ENCODE measurements at places on chromosomes 2 and 18.

DNA sequence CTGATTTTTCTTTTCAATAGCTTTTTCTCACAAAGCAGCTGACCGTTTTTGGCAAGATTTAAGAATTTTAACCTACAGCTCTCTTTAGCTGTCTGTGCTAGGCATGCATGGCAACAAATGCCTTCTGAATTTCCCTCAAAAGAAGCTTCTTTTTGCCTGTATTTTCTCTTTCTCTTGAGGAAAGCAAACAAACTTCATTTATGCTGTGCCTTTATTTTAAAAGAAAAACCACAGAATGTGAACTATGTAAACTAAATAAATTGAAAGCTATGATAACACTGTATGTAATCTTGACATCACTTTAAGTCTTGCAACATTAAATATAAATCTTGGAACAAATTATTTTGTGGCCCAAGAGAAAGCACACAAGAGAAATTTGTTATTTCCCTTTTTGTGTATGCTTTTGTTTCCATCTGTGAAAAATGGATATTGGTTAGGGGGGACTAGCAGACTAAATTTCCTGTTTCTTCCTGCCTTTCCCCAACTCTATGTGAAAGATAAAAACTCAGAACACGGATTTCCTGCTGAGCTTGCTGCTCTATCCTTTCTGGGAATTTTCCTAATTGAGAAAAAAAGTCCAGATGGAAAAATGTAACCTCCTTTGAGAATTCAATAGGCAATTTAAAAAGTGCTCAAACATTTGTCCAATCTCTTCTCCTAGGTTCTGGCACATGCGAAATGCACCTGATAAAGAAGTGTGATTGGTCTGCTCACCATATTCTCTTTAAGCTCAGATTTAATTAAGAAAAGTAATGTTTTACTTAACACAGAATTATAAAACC, 20.9 kb upstream of the TFPI start:
- no peak for DNase-seq

DNA sequence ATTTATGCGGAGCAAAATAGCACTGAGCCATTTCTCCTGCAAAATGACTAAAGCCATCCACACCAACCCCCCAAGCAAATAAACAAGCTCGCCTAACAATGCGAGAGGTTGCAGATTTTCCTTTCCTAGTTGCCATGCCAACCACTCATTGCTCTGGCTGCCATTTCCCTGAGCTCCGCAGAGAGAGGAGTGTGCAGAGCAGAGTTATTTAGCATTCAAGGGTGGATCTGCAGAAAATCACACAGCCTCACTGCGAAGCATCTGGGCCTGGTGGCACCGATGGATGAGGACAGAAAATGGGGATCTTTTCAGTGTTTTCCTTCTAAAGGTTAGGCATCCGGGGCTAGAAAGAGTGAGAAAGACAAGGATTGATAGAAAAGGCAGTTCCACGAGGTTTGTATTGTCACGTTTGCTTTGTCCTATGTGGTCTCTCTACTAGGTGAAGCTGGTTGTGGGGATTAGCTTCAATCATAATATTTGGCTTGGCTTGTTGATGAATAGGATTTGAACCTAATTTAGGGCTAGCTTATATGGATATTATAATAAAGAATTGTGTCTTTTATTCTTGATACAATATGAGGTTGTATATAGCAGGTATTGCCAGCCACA, 110.2 kb upstream of the UNC80 start:
- DNase-seq = no peak

- DNase-seq = no peak
These were observed 62.0 kb downstream of the IKZF2 start for GRCh38 chr2:213089438-213089837.

DNA sequence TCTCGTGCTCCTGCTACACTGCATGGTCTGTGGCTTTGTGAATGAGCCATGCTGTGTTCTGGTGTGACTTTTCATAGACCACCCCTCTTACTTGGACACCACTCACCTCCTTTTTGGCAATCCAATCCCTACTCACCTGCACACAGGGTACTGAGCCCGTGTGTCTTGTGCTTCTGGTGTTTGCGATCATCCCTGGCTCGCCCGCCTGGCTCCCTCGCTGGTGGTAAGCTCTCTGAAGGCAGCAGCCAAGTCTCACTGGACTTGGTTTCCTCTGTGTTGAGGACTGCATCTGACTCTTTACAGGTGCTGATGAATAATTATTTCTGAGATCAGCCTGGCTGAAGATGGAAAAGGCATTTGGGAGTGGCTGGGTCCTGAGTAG, 276.8 kb downstream of the TSN start:
- no peak for DNase-seq

GRCh38 chr18:43267818-43268217, 9.5 kb downstream of the SYT4 start:
- no peak for DNase-seq

DNA sequence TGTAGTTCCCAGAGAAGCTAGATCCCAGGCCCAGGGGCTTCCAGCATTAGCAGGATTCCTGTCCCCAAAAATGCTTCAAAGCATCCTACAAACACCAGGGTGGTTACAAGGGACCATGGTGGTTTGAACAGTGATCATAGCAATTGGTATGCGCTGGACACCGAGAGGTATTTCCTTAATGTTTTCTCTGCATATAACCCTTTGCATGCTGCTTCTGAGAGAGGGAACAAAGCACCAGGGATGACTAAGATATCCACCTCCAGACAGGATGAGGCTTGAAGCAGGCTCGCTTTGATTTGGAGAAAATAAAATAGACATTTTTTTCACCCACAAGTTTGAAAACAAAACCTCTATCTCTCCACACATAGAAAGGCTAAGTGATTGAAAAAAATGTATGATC, 50.5 kb upstream of the TSPYL6 start:
- DNase-seq = no peak

DNA sequence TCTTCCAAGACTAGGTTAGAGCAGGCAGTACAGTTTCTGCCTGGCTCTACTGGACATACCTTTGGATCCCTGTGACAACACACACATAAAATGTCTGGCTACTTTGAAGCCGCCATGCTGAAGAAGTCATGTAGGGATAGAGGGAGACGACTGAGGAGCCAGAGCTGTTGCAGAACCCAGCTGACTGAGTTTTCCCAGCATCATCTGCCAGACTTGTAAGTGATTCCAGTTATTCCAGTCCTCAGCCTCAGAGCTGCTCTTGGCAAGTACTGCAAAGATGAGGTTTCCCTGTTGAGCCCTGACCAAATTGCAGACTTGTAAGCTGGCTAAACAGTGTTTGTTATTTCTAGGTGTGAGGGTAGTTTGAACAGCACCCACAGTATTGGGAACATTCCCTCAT, 31.5 kb upstream of the TSPYL6 start:
- no peak for DNase-seq

DNA sequence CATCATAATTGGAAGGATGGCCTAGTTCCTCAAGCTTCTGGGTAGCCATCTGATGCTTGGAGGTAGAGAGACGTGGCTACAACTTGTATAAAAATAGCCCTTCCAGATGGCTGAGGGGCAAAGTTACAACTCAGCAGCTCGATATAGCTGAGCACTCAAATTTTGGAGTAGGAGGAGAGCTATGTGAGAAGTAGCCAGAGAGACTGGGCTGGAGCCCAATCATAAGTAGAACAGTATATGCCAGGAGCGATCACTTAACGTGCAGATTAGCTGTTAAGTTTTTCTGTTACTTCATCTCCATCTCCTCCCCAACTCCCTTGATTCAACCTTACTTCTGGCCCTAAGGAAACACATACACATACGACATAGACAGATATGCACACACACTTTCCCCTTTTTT, 28.8 kb downstream of the CNRIP1 start:
- no peak for DNase-seq
